ENCODE measurements at places on chromosomes 4 and X.

- DNase-seq = peak; percentile 5
Measured at GRCh38 chrX:134144231-134144630, 92.8 kb upstream of the CCDC160 start.

DNA sequence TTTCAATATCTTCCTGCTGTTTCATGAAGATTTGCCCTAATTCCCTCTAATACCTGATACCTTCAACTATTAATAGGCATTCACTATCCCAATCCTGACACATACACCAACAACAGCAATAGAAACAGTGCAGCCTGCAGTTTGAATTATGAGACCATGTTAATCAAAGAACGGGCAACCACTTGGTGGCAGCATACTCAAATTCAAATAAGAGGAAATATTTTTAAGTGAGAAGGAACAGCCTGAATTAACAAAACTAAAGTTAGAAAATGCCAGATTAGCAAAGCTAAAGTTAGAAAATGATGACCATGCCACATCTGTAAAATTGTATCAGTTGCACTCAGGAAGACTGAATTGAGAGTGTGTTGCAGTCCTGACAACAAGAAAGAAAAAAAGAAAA is 204.9 kb downstream of the SMARCA1 start:
- no peak for DNase-seq

DNA sequence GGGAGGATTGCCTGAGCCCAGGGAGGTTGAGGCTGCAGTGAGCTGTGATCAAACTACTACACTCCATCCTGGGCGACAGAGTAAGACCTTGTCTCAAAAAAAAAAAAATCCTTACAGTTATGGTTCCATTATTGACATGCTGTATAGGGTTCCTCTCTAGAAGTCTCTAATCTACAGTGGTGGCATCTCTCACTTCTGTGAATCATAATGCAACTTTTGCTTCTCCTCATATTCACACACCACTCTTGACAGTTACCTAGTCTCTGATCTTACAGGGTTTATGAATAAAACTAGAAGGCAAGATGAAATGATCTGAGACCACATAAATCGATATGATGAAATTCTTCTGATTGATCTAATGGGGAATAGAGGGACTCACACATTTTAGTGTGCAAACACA is 40.6 kb downstream of the DOCK11 start:
- no peak for DNase-seq

DNA sequence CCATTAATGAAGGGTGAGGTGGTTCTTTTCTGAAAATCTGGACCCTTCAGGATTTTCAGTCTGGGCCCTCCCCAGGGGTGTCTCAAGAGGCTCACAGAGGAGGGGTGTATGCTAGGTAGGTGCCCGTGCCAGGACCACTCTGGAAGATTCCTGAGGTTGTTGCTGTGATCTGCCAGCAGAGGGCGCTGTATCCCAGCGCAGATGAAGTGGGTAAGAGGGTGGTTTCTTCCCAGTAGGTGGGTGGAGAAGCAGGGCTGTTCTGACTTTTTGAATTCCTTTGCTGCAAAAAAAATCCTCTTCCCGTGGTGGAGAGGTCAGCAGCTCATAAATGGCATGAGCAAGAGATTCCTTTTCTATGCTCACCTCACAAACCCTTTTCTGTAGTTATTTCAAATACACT is 51.1 kb downstream of the SCML1 start:
- DNase-seq = peak; percentile 47

DNA sequence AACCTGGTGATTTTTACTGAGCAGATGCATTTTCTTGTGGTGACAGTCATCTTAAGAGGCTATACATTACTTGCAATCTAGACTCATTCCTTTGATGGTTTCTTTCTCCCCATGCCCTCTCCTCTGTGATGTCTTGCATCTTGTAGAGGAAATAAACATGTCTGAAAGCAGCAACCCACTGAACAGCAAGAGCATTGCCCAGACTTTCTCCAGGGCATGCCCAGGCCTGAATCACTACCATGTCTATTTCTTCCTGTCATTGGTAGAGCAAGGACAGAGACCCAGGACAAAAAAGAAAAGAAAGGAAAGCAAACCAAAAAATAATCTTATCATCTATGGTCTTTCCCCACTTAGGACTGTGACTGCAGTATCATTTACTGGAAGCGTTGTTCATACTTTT is 326.1 kb downstream of the HNRNPD start:
- no peak for DNase-seq

GRCh38 chr4:129808242-129808641 is 712.3 kb downstream of the C4orf33 start:
- no peak for DNase-seq

- peak; percentile 72 for DNase-seq
Measured at GRCh38 chr4:40897557-40898203, 147.9 kb downstream of the NSUN7 start.

GRCh38 chrX:10554612-10555270 is 65.6 kb downstream of the MID1 start:
- no peak for DNase-seq

- no peak for DNase-seq
Measured at GRCh38 chr4:100009490-100009889, 59.4 kb upstream of the H2AZ1 start.

DNA sequence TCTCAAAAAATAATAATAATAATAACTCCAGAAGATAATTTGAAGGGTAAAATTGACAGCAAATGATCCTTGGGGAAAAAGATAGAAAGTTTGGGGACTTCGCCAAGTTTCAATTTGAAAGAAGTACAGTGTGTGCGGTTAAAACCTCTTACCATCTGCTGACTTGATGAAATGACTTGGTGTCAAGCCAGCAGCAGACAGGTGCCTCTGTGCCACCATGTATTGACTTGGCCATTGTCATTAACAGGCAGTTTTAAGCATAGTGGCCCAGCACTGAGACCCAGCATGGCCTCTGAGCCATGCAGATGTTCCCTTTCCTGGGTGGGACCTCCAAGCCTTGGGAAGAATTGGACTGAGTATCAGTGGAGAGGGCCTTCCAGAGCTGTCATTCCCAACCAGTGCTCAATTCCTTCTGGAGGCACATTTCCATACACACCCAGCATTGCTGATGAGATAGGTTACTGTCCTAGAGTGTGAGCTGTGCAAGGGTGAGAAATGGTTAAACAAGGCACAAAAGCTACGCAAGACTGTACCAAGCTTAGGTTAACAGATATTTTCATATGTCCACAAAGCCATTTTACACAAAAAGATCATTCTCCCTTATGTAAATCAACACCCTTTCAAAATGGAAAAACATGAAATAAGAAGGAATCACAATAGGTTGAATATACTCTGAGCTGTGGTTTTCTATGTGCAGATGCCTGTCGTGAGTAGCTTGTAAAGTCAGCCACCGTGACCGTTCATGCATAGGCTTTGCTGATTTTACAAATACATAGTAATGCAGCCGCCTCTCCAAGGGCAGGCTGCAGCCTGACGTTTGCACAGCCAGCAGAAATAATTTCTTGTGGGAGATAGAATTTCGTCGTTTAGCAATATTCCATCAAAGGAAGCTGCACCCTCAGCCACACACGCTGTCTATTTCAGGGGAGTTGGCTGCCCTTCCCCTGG is 59.4 kb upstream of the FBXW7 start:
- DNase-seq = no peak

GRCh38 chr4:185318679-185319078 is 77.0 kb downstream of the LRP2BP start:
- no peak for DNase-seq

DNA sequence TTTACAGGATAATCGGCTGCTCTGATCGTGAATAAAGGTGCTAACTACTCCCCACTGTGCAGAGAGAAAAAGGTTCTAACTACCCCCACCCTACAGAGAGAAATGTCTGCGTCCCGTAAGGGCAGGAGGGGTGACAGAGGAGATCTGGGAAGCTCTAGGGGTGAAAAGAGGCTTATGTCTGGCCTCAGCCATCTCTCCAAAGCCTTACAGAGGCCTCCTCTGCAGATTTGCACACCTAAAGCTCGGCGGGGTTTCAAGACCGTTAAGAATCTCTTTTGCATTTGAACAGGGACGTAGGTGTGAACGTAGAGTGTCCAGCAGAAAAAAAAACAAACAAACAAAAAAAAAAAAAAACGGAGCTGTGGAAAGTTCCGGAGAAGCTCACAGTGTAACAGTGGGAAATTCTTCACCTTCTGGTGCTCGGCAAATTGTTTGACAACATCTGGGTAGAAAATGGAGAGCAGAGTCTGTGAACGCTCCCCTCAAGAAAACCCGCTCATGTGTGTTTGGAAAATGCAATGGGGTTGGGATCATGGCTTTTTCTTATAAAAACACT is 161.0 kb downstream of the SHOX start:
- no peak for DNase-seq

- no peak for DNase-seq
Measured at GRCh38 chr4:148065075-148065474, 333.2 kb downstream of the ARHGAP10 start.

- DNase-seq = no peak
Measured at GRCh38 chrX:47577901-47578300, 4.3 kb upstream of the TIMP1 start.

DNA sequence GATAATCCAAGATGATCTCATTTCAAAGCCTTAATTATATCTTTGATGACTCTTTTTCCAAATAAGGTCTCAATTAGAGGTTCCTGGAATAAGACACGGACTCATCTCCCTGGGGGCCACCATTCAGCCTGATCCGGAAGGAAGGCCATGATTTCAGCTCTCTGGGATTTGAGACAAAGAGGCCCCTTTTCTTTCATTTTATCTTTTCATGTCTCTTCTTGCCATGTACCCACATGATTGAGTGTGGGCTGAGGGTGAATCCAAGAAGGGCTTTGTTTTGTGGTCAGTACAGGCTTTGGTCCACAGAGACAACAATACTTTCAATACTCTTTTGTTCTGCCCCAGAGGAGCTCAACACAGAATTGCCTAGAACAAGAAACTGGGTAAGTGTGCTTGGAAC is 261.2 kb downstream of the TRIML1 start:
- no peak for DNase-seq

GRCh38 chr4:76233529-76233928 is 18.0 kb upstream of the FAM47E start:
- no peak for DNase-seq

GRCh38 chr4:150212927-150213326 is 134.7 kb downstream of the DCLK2 start:
- DNase-seq = no peak

GRCh38 chrX:12080265-12080664 is 58.0 kb upstream of the FRMPD4 start:
- DNase-seq = peak; percentile 2

DNA sequence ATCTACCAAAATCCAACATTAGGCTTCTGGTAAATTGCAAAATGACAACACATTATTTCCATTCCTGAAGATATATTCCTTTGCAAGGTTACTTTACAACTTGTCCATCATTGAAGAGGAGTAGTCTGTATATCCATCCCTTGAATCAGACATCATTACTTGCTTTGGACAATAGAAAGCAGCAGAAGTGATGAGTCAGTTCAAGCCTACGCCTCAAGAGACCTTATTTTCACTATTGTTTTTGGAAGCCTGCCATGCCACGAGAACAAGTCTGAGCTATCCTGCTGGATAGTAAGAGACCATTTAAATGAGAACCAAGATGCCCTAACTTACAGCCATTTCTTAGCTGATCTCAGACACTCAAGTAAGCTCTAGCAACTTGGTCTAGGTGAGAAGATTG is 246.0 kb upstream of the HHIP start:
- DNase-seq = no peak

- no peak for DNase-seq
Measured at GRCh38 chrX:18677161-18677869, 5.4 kb upstream of the RS1 start.

GRCh38 chr4:98625920-98626319 is 32.5 kb downstream of the TSPAN5 start:
- no peak for DNase-seq

DNA sequence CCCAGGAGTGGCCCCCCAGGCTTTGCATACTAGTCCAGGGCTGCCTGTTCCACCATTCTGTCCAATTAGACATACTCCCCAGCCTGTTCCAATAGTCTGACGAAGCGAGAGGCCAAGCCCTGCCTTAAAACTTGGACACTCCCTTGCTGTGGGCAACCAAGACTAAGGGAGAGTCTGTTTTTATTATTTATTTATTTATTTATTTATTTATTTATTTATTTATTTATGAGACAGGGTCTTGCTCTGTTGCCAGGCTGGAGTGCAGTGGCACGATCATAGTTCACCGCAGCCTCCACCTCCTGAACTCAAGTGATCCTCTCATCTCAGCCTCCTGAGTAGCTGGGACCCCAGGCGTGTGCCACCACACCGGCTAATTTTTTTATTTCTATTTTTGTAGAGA is 6.6 kb downstream of the KIT start:
- no peak for DNase-seq

GRCh38 chr4:1748465-1748995 is 27.2 kb downstream of the TACC3 start:
- peak; percentile 89 for DNase-seq

DNA sequence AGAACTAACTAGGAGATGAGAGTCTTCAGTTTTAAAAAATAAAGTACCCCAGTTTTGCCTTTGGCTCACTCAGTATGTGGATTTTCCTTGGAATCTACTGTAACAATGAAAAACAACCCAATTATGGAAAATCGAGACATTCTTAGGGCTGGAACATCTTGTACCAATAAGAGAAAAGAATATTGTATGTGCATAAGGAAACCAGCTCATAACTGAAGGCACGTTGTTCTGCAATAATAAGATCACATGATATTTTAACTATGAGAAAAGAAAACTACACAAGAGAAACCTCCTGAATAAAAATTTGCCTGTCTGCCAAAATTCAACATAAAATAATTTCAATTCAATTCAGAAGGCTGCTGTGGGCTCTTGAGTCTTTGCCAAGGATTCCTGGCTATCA is 261.8 kb upstream of the EDNRA start:
- DNase-seq = no peak

DNA sequence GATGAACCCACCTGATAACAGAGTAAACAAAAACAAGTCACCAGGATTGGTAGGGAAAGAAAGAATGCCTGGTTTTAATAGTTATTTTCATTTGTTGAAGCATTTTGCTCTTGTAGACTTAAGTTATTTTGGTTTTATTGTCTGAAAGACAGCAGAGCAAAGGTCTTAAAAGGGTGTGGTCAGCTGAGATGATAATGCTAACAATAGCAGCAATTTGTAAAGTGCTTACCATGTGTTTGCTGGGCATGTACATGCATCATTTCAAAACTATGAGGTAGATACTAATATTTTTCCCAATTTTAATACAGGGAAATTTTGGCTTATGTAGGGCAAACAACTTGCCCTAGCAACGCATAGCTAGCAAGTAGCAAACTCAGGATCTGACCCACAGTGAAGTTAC is 46.8 kb upstream of the SLC10A4 start:
- no peak for DNase-seq
